ENCODE measurements at places on chromosomes 4 and X.

DNA sequence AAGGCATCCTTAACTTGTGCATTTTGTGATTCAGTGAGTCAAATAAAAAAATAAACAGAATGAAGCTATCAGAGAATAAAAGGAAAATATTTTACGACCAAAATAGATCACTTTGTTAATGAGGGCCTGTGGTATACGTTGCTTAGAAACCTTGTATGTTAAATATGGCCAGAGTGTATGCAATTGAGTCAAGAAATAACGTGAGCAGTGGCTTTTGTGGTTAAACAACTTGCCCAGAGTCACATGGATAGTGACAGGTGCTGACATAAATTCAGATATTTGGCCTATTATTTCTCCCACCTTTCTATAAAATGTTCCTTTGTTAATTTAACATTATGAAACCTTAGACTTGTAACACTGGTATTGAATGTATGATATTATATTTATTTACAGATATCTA is 393.4 kb downstream of the PABPC4L start:
- no peak for DNase-seq

- peak; percentile 82 for DNase-seq
Observed at GRCh38 chrX:20266810-20267606, at the start of gene RPS6KA3. RPS6KA3 (minus strand) TSS chrX:20266909; CDS start chrX:20266632, 277 bp downstream.

DNA sequence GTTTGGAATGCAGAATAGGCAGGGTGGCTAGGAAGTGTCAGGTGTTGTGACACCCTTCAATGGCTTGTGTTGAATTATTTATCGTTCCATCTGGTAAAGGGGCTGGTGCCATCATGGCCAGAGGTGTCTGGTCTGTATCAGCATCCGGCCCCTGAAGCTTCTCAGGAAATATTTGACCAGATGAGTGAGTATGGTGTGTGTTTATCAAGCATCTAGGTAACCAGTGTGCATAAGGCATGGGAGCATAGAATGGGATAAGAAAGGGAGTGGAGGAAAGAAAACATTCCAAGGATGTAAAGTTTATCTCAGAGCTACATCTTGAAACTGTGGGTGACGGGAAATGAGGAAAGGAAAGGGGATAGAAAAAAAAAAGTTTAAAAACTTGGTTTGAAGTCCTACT is 109.4 kb downstream of the KLHL4 start:
- DNase-seq: no peak

GRCh38 chr4:14294611-14295010 is 667.1 kb upstream of the BOD1L1 start:
- no peak for DNase-seq

GRCh38 chr4:137414802-137415201 is 117.5 kb downstream of the PCDH18 start:
- no peak for DNase-seq

DNA sequence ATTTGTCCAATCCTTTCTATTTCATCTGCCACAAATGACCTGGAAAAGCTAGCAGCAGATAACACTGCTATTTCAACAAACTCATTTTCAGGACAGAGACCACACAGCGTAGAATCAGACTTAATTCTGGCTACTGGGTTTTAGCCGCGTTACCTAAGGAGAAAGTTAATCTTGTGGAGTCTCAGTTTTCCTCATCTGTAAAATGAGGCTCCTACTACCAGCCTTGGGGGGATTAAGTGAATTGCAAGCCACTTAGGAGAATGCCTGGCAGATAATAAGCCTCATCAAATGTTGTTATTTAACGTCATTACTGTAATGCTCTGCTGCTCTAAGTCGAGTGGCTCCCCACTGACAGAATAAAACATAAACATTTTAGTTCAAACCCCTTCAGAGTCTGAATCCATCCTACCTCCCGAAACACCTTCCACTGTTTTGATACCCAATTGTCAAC is 1.4 kb downstream of the CCNI start:
- no peak for DNase-seq

- no peak for DNase-seq
Observed at GRCh38 chr4:142098380-142098779, 462.0 kb downstream of the IL15 start.

DNA sequence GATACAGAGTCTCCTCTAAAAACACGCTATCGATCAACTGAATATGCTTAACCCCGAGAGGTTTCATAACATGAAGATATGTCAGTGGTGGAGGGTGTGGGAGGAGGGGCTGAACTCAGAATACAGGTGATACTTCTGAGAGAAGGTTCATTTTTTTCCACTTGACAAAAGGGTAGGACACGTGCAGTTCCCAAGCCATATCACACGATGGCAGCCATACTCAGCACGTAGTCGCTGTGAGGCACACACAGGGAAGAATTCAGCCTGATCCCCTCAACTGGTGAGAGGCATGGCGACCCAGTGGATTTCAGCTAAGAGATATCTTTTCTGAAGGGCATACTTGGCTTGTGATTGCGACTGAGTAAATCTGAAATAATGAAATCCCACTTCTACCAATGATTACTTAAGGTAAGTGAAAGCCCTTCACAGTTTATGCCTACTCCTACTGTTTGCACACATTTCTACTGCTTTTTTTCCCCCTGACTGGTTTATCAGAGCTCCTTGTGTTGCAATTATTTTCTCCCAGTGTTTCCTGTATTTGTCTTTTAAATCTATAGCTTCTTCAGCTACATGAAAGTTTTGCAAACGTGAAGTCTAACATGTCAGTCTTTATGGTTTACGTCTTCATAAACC is 133.1 kb downstream of the CORIN start:
- no peak for DNase-seq

DNA sequence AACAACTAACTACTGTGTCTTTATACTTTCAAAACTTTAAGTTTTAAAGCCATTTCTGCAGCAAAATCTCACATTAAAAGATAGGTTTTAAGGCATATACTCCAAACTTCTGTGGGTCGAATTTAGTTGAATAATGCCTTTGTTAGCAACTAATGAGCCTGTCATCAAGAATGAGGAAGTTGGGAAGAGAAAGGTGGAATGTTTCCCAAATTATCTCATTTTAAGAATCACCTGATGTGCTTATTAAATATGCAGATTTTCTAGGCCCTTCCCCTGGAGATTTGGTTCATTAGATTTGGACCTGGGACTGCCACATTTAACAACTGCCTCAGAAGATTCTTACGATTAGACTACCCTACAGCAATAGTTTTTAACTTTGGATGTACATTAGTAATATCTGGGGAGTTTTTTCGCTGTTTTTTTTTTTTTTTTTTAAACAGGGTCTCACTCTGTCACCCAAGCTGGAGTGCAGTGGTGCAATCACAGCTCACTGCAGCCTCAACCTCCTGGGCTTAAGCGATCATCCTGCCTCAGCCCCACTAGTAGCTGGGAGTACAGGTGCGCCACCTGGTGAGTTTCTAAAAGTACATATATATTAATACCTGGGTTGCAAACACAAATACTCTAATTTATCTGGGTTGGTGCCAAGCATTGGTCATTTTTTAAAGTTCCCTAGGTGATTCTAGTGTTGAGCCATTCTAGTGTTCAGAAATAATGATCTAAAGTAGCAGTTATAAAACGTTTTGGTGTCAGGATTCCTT is 16.1 kb upstream of the TASL start:
- DNase-seq: no peak

DNA sequence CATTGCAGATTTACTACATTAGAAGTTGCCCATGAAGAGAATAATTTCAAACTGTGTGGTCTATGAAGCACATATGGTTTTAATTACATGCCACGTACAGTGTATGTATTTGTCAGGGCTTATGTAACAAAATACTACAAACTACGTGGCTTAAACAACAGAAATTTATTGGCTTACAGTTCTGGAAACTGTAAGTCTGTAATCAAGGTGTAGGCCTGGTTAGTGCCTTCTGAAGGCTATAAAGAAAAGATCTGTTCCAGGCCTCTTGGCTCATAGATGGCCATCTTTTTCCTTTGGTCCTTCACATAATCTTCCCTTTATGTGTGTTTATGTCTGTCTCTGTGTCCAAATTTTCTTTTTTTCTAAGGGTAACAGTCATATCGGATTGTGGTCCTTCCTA is 1160.2 kb downstream of the FAM133A start:
- DNase-seq: no peak

- DNase-seq: no peak
Observed at GRCh38 chr4:168538632-168539031, 41.8 kb downstream of the PALLD start.

- DNase-seq: no peak
Observed at GRCh38 chr4:10730590-10730989, 46.0 kb upstream of the CLNK start.

DNA sequence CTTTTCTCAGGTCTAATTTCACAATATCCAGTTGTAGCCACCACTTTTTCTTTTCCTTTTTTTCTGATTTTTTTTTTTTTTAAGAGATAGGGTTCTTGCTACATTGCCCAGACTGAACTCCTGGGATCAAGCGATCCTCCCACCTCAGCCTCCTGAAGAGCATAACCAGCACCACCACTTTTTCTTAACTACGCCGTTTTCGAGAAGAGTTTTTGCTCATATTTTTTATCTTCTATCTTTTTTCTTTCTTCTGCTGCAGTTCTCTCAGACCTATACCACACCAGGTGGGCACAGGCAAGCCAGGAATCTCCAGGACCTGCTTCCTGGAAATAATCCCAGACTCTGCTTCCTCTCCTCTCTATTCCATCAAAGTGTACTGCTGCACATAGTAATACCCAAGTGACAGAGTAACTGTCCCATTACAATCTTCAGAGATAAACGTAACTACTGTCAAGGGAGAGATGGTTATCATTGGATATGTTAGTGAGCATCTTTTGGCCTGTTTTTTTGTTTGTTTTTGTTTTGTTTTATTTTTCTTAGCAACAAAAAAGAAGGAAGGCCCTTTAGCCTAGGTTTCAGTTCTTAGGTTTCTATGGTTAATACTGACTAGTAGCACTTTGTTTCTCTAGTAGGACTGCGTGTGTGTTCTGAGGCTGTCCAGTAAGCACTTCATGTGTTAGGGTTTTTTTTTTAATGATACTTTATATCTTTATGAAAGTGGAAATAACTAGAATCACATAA is 59.2 kb upstream of the TXK start:
- DNase-seq: no peak

DNA sequence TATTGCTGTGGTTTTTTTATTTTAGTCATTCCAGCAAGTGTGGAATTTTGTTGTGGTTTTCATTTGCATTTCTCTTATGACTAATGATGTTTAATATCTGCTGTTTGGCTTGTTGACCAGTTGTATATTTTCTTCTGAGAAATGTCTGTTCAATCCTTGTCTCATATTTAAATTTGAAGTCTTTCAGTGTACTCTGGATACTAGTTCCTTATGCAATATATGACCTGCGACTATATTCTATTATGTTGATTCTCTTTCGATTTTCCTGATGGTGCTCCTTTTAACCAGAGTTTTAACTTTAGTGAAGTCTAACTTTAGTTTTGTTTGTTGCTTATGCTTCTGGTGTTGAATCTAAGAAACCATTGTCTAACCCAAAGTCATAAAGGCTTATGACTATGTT is 1528.0 kb downstream of the TECRL start:
- no peak for DNase-seq

GRCh38 chr4:5921981-5922380 is 29.1 kb upstream of the CRMP1 start:
- no peak for DNase-seq

DNA sequence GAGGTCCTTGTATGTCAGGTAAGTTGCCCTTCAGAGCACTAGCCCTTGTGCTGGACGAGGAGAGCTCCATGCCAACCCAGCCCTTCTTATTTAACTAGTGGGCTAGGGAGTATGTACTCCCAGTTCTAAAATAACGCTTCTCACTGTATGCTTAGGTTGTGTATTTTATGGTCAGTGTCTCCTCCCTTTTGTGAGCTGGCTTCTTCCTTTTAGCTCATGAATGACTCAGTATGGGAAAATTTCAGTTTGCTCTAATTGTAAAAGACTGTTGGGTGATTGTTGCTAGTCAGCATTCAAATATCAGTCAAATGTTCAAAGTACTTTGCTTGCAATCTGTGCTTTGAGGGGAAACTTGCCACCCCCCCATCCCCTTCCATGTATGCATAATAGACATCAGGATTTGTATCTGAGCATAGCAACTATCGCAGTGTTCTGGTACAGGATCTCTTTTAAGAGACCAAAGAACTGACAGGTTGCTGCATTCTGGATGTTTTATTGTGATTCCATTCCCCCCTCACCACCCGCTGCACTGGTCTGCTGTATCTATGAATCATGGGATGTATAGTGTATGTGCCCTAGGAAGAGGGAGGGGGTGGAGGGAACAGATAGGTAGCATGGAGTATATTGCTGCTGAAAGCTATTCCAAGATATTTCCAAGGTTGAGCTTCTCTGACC is 34.7 kb downstream of the DLG3 start:
- no peak for DNase-seq

DNA sequence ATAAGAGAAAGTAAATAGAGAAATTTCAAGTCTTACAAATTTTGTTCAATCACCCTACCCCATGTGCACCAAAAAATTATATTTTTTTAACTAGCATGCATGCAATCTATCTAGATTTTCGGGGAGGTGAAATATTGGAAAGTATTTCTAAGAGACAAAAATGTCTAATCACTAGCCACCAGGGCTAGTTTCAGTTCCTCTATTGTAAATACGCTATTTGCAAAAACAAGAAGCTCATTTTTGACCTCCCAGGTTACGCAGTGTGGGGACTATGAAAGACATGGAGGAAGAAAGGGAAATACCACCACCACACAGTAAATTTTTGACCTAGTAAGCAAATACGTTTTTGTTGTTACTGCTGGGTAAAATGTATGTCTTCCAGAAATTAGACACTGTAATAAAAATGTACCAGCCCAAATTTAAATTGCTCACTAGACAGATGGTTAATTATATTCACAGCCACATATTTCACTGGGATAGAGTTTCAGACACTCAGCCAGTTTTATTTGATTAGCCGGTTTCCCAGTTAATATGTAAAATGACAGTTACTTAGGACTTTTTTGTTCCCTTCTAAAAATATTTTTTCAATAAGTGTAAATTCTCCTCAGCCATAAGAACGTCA is 2.2 kb downstream of the NEXMIF start:
- no peak for DNase-seq

DNA sequence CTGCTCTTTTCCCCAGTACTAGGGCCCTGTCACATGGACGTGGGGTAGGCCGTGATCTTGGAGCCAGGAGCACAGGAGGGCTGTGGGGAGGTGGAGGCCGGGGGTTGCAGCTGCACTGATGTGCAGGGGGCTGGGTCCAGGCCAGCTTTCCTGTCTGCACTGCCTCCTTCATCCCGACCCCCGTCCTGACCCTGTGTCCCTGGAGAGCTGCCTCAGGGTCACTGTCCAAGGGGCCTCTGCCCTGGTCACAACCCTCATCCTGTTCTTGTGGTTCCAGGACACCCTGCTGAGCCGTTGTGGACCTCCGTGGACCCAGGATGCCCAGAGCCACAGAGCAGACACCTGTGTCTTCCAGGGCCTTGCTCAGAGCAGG is 91.7 kb upstream of the ADRA2C start:
- no peak for DNase-seq

- DNase-seq: no peak
Observed at GRCh38 chr4:185716141-185716551, 95.8 kb downstream of the SORBS2 start.

- no peak for DNase-seq
Observed at GRCh38 chrX:50103176-50103575, 97.6 kb downstream of the AKAP4 start.

- DNase-seq: no peak
Observed at GRCh38 chrX:137574102-137574783, 8.3 kb downstream of the ZIC3 start.

Measured in stimulated activated CD8-positive, alpha-beta memory T cell treated with anti-CD3 and anti-CD28 coated beads, Interleukin-2, amount 100 ng/mL, for 48 hours (primary cell).